ENCODE measurements at places on chromosomes 7 and 10.

- DNase-seq: peak; percentile 89
Measured at GRCh38 chr10:78458983-78459638, 425.4 kb downstream of the RPS24 start.

DNA sequence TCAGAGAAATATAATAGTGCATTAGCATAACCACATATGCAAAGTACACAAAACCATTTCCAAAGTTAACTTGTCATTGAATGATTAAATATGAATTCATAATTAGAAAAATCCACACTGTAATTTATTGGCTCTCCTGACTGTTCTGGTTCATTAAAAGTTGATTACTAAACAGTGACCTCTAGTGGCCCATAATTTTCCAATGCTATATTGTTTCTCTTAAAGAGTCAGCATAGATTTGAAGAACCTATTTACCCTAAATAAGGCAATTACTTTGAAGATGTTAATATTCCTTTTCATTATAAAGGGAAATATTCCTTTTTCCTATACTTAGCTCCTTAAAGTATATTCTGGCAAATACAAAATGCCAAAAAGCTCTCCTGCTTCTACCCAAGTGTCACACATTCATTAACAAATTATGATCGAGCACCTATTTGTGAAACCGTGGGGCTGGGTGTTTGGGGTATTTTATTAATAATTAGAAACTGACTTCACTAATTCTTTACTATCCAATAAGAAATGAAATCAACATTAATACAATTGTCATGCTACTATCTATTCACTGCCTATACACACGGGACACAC is 86.2 kb downstream of the HIBADH start:
- DNase-seq: peak; percentile 33

- DNase-seq: peak; percentile 51
Measured at GRCh38 chr10:31036209-31036608, 4.5 kb upstream of the ZNF438 start.

DNA sequence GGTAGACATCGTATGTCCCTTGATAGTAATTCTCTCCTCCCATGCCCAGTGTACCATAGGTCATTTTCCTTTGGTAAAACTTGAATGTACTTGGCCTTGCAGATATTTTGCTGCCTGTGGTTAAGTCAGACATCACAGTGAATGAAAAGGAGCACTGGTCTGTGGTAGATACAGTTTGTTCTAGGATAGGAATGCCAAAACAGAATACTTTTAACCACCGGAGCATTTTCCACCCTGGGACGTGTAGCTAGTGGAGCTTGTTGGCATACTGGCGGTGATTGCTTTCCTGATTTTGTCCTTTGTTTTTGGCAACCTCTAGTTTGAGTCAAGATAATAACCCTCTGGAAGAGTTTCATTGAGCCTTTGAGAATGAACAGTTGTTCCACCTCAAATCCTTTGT is 92.0 kb upstream of the BMPER start:
- no peak for DNase-seq

GRCh38 chr7:55073976-55074528 is 55.2 kb downstream of the EGFR start:
- DNase-seq: peak; percentile 10

DNA sequence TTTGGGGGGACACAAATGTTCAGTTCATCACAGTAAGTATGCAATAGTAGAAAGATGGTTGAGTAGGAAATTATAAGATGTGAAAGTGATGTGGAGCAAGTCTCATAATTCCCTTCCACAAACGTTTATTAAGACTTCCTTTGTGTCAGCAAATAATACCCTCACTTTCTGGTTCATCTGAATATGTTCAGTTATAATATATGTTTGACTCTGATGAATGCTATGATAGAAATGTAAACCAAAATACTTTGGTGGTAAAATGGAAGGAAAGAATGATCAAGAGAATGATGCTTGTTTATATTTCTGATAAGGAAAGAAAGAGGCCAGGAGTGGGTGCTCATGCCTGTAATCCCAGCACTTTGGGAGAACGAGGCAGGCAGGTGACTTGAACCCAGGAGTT is 111.7 kb upstream of the PLXDC2 start:
- DNase-seq: no peak

- DNase-seq: peak; percentile 5
Measured at GRCh38 chr10:7563770-7564169, 103.0 kb downstream of the ITIH5 start.

- DNase-seq: no peak
Measured at GRCh38 chr7:101340379-101340778, 18.8 kb upstream of the IFT22 start.

GRCh38 chr10:117792214-117792613 is 249.7 kb downstream of the EMX2 start:
- DNase-seq: no peak

- peak; percentile 61 for DNase-seq
Measured at GRCh38 chr7:116802746-116803152, 59.6 kb upstream of the CAPZA2 start.

GRCh38 chr10:34280599-34281374 is 534.3 kb downstream of the PARD3 start:
- DNase-seq: no peak

DNA sequence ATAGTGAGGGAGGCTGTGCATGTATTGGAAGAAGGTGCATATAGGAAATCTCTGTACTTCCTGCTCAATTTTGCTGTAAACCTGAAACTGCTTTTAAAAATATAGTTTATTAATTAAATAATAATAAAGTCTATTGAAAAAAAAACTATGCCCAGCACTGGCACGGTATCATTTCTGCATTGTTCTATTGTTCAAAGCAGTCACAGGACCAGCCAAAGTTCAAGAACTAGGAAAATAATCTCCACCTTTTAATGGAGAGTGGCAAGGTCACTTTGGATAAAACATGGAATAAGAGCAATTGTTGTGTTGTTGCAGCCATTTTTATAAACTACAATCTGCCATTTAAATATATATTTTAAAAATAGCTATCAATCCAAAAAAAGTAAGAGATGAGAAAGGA is 24.7 kb downstream of the ASAH2 start:
- no peak for DNase-seq

DNA sequence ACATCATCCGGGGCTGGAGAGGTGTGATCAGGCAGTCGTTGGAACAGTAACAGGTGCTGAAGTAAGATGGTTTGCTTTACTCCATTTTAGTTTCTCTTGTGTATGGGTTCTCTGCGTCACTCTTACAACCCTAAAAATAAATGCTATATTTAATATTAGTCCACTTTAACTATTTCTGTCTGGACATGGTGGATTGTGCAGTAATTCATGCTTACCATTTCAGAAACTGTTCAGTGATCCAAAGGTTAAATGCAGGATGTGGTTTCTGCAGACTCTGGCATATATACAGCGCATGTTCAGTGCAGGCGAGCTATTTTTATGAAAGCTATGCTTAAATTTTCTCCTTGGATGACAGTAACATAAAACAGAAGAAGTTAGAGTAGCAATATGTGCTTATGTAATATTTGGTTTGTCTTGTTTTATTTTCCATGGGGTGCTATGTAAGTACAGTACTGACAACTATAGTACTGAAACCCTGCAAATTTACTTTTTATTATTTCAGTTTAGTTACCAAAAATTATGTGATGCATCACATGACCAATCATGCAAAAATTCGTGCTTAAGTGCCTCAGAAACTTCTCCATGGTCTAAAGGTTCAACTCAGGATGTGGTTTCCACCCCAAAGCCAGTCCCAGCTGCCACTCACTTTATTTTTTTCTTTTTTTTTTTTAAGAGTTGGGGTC is 46.6 kb upstream of the GRID1 start:
- DNase-seq: no peak

DNA sequence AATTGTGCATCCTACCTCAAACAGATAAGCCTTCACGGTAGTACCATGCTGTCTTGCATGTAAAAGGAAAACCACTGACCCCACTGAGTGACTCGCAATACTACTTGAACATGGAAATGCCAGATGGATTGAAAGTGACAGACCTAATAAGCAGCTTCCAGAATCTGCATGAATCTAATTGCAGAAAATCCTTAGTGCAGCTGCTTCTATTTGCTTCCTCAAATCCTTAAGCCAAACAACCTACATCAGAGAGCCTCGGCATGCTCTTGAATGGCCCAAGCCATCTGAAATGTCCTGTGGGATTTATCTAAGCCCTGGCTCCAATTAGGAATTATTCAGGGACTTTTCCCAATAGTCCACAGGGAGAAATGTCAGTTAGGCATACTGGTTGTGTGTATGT is 509.5 kb upstream of the CELF2 start:
- DNase-seq: no peak

DNA sequence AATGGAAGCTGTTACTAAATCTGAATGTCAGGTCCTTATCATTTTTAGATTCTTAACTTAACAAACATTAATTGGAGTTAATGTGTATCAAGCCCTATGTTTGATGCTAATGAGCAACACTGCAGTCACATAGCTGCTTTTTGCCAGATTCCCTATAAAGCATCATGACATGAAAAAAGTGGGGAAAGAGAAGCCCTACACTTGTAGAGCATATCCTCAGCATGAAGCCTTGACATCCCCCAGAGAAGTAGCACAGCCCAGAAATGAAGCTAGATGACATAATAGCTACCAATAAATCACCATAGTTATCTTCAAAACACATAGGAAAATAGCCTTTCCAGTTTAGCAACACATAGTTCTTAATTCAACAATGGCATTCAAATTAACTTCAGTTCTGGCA is 49.2 kb upstream of the CDK1 start:
- DNase-seq: no peak

- peak; percentile 43 for DNase-seq
Measured at GRCh38 chr10:96017191-96017687, 26.1 kb upstream of the CCNJ start.

- no peak for DNase-seq
Measured at GRCh38 chr10:113853578-113854012, 287 bp downstream of the DCLRE1A start.

DNA sequence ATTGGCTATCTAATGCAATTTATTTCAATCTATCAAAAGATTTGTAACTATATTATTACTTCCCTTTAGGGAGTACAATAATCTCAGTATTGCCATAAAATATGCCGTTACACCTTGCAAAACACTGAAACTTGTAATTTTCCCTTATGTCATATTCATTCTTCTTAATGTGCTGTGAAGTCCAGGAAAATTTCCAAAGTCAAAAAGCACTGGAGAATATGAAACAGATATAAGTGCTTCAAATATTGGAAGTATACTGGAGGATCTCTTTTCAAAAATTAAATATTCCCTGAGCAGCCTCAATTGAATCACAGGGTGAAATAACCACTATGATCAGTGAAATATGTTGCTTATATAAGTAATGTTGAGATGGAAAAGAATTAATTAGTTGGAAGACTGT is 356.0 kb downstream of the PPP1R3A start:
- DNase-seq: no peak

DNA sequence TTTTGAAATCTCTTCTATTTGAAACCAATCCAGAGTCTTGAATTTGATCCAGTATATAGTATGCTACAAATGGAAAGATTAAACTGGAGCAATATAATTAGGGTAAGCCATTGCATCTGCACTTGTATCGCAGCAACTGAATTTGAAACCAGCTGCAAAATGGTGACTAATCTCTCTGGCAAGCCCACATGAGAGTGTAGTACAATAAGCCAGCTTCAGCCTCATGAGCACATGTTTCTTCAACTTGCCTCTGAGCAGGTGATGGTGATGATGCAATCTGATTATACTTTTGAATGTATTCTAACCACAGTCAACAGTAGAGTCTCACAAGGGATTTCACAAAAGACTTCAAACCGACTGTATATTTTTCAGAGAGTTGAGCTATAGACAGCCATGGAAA is 829 bp upstream of the RPA3 start:
- peak; percentile 69 for DNase-seq

DNA sequence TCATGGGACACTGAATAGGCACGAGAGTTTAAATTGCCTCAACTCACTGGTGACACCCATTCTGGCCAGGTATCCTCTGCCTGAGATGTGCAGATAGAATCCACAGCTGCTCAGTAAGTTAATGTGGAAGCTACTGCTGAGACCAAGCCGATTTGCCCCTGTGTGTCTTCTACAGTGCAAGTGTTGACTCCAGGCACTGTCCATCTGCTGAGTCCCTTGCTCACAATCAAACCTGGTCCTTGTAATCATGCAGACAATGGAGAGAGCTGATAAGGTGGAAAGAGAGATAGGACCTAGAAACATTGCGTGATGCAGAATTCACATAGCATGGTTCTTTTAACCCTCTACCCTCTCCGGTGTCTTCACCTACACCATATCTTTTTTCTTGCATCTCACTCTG is 101.4 kb downstream of the ITGB8 start:
- no peak for DNase-seq

DNA sequence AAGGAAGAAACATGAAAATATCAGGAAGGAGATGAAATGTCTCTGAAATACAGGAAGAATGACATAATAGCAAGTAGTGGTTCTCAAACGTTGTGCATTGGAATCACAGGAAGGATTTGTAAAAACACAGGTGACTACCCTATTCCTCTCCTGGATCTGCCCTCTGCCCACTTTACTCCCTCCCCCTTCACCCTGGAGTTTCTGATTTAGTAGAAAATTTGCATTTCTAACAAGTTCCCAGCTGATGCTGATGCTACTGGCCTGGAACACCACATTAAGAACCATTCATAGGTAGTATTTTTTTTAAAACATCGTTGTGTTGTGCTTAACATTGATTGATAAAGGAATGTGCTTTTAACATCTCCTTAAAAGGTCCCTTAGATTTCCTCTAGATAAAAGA is 130.9 kb downstream of the PHF14 start:
- no peak for DNase-seq

DNA sequence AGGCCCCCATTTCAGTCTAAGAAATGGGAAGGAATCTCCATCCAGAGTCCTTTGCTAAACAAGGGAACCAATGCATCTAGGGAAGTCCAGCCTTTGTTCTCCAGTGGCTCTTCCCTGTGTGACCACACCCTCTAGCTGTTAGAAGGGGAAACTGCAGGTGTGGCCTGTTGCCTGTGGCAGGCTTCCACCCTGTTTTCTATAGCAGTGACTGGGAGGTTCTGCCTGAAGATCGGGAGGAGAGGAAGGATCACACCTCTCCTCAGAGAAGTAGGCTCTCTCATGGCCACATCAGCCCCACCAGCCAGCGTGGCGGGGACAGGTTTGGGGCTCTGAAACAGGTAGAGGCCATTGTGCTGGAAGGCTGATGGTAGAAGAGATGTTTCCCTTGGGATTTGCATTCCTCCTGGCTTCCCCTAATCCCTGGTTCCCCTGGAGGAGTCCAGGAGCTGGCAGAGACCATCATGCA is 47.7 kb upstream of the TRIM8 start:
- peak; percentile 57 for DNase-seq

- DNase-seq: no peak
Measured at GRCh38 chr10:103835096-103836050, 20.0 kb downstream of the SH3PXD2A start.

- no peak for DNase-seq
Measured at GRCh38 chr7:117819558-117819957, 53.7 kb downstream of the CTTNBP2 start.

GRCh38 chr7:129768614-129769399 is 157.3 kb downstream of the NRF1 start:
- no peak for DNase-seq

GRCh38 chr7:147413557-147413870 is 1177.1 kb upstream of the C7orf33 start:
- no peak for DNase-seq

GRCh38 chr7:46109437-46109836 is 188.4 kb upstream of the IGFBP3 start:
- DNase-seq: no peak

GRCh38 chr7:123650595-123650994 is 5.1 kb upstream of the LMOD2 start:
- no peak for DNase-seq
